ENCODE measurements at places on chromosomes 4 and X.

DNA sequence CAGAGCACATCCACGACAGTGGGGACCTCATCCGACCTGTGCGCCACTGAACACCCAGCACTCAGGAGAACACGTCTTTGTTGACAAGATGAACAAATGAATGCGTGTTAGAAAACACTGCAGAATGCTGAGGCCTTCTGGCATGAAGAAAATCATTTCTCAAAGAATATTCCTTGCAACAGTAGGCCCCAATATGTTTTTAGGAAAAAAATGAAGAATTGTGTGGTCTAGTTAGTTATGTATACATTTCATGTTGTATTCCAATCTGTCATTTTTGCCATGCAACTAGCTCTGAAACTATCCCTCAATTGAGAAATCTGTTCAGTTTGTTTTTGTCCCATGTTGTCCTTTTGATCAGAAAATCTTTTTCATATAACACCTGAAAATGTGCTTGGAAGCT, 77.4 kb upstream of the MAD2L1 start:
- DNase-seq = no peak

- DNase-seq = no peak
Measured at GRCh38 chr4:53694666-53695065, 103.4 kb upstream of the LNX1 start.

DNA sequence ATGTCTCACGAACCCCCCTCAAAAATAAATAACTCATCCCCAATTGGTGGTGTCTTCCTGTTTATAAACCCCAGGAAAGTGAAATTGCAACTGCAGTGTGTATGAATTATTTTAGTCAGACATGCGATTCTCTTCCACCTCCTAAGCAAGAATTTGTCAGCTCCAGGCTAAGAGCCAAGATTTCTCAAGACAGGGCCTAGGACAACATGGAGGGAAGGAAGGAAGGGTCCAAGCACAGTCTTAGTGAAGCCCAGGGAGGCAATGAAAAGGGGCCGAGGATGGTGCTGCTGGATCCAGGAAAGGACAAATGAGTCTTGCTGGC, 20.0 kb downstream of the SH3KBP1 start:
- DNase-seq = no peak

GRCh38 chr4:101857176-101857575, 66.6 kb downstream of the BANK1 start:
- no peak for DNase-seq

DNA sequence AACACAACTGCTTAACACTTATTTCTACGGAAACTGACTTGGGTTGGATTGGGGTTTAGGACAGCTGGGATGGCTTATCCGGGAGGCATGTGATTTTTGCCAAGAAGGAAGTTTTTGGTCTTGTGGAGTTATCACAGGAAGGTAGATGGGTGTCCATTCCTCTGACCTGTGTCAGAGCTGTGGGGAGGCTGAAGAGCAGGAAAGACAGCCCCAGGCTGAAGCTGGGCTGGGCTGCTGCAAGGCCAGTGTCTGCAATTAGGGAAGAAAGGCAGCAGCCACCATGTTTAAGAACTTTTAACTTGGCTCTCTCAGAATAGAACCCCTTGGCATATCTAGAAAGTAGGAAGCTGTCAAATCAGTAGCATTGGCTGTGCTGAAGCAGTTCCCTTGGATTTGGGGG, 42.3 kb downstream of the CCNG2 start:
- no peak for DNase-seq

Measured in posterior cingulate gyrus (tissue), 11 donors.